CD8-positive, alpha-beta memory T cell (primary cell): ENCODE measurements at places on chromosomes 2 and 18.

- no peak for DNase-seq
Observed at GRCh38 chr2:29902356-29902755, 19.0 kb downstream of the ALK start.

GRCh38 chr18:36247036-36247435 lies 50.5 kb upstream of the FHOD3 start:
- no peak for DNase-seq

GRCh38 chr18:47407736-47408135 lies 156.3 kb upstream of the SKOR2 start:
- no peak for DNase-seq

DNA sequence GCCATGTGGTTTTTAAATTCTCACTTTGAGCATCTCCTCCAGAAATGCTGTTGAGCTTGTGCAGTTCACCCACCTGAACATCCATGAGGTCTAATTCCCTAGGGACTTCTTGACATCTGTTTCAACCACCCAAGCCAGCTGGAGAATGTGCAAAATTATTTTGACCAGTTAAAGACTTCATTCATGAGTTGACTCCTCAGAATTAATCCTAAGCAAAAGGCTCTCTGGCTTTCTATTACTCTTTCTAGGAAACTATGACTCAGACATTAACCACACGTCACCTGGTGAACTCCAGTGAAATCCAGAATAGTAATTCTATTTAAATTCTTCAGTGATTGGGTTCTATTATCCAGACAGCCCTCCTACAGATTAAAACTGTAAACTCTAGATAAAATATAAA lies 247.5 kb downstream of the NBAS start:
- DNase-seq: no peak

GRCh38 chr2:231250698-231251097 lies 52.3 kb downstream of the ARMC9 start:
- no peak for DNase-seq

GRCh38 chr18:76895498-76895897 lies 73.1 kb downstream of the ZNF236 start:
- no peak for DNase-seq

DNA sequence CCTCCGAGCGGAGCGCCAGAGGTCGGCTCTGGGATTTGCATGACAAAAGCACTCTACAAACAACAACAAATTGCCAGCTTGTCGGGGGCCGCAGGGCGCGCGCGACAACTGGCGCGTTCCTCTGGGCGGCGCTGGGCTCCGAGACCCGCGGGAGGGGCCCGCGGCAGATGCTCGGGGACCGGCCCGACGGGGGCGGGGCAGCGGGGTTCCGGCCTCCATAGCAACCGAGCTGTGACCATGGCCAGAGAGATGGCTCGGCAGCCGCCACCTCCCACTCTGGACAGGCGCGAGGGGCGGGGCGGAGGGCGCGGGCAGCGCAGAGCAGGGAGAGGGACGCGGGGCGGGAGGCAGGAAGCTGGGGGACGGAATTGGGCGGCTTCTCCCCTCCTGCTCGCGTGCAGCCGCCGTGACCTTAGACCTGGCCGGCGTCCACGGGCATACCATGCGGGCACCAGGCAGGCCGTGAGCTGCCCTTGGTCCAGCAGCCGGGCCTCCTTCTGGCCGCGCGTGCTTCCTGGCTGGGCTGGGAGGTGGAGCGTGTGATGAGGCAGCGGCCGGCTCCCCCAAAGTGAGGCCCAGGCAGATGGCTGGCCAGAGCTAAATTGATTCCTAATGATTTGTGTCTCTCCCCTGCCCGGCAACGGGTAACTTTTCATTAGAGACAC lies 171.5 kb downstream of the CELF4 start:
- no peak for DNase-seq
